ENCODE measurements at places on chromosomes 16 and 17. TPM values are rescaled to one million over a fixed set of nuclear protein-coding genes. Genes with fewer than 3 reads are reported as not detected.

Gene GPR142
- 0.44 TPM for total RNA-seq

Gene OR1A1
- total RNA-seq = not detected

Gene OTOP3
- total RNA-seq = not detected

Gene APOBR
- total RNA-seq = 0.60 TPM

Gene CD79B
- 0.77 TPM for total RNA-seq

Gene NEUROD2
- total RNA-seq = 3.7 TPM

Gene CD19
- total RNA-seq = 0.88 TPM

Gene CMTM1
- total RNA-seq = 4.3 TPM

All from camera-type eye (tissue), 1 donor.